ENCODE measurements at places on chromosomes 1 and 21.
A peak's percentile ranks its signal among the peaks of the same experiment; 100 is the strongest.

GRCh38 chr1:91948501-91949355 is 473 bp upstream of the BRDT start:
- no peaks in the 10 kb centered on the region for H3K36me3 ChIP-seq
- H3K27me3 ChIP-seq, result no peaks in the 10 kb centered on the region
- H3K4me1 ChIP-seq, result no peaks in the 10 kb centered on the region

GRCh38 chr1:231420299-231420958 is 1.7 kb downstream of the EGLN1 start:
- peak overlapping the region; percentile 96 for H3K27ac ChIP-seq
- H3K4me1 ChIP-seq, result peaks cover 30% of the 10 kb centered on the region
- no peaks in the 10 kb centered on the region for H3K36me3 ChIP-seq
- DNase-seq, result no peak
- peak overlapping the region; percentile 87 for H3K4me3 ChIP-seq

DNA sequence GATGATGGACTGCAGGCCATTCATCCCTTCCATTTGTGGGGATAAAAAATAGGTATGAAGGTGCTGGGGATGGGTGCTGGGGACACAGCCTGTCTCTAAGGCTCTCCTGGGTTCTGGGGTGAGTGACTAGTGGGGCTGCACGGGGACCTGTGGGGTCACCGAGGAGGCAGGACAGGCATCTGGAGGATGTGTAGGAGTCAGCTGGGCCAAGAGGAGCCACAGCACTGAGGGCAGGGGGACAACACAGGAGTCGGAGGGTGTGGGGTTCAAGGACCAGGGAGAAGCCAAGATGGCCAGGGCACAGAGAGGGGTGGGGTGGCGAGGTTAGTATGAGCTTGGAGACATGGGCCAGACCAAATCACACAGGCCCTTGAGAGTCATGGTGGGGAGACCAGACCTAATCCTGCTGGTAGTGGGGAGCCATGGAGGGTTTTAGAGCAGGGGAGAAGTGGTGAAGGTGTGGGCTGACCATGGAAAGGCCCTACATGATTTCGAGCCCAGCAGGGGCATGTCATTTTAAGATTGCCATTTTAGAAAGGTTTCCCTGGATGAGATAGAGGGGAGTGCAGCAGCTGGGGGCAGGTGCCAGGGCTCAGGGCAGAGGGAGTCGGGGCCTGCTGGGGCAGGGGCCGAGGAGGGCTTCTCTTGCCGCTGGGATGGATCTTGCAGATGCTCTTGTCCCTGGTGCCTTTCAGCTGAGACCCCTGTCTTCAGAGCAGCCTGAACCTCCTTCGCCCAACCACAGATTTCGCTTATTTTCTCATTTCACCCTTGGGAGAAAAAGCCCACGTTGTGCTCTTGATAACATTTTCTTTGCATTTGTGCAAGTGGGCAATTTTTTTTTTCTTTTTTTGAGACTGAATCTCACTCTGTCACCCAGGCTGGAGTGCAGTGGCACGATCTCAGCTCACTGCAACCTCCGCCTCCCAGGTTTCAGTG is 22.7 kb downstream of the SERINC2 start:
- H3K27ac ChIP-seq, result no peak overlapping the region
- H3K36me3 ChIP-seq, result no peaks in the 10 kb centered on the region
- no peaks in the 10 kb centered on the region for H3K4me1 ChIP-seq
- no peaks in the 10 kb centered on the region for H3K27me3 ChIP-seq

DNA sequence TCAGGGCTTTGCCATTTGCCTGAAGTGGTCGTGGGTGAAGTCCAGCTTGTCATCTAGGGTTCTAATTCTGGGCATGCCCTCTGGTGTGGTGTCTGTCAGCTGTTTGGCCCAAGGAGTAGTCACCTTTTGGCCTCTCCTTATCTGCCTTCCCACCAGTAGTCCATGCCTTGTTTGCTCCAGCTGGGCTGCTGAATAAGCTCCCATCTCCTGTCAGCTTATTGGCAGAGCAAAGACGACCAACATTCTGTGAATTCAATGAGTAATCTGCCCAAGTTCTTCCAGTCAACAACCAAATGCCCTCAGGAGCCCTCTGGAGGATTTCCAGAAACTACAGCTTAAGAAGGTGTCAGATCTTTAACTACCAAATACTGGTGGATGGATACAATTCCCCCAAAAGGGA is 7.0 kb downstream of the BCAN start:
- no peak overlapping the region for H3K27ac ChIP-seq
- H3K36me3 ChIP-seq, result no peaks in the 10 kb centered on the region
- no peak for DNase-seq
- no peaks in the 10 kb centered on the region for H3K4me1 ChIP-seq

GRCh38 chr1:109892561-109893368 is 17.9 kb upstream of the CSF1 start:
- H3K4me1 ChIP-seq, result peaks cover 6% of the 10 kb centered on the region
- no peak overlapping the region for H3K27ac ChIP-seq
- no peak overlapping the region for H3K4me3 ChIP-seq
- H3K36me3 ChIP-seq, result no peaks in the 10 kb centered on the region
- no peak for DNase-seq

DNA sequence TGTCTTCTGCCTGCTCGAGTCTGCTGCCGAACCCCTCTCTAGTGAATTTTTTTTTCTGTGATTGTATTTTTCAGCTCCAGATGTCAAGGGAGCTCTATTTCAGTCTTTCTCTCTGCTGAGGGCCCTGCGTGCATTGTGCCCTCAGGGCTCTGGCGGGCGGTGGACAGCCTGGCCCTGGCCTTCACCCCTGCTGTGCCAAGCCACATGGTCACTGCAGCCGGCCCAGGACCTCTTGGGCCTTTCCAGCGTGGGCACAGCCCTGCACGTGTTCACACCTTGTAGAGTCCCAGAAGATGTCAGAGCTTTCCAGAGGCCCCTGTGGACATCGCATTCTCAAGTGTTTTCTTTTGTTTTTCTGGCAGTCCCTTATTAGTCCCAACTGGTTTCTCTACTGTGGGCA is 55.7 kb downstream of the PCNT start:
- no peak overlapping the region for H3K27ac ChIP-seq
- no peak overlapping the region for H3K4me3 ChIP-seq
- H3K27me3 ChIP-seq, result no peaks in the 10 kb centered on the region
- no peak for DNase-seq
- H3K36me3 ChIP-seq, result no peaks in the 10 kb centered on the region

- H3K27ac ChIP-seq, result no peak overlapping the region
- no peak for DNase-seq
- H3K27me3 ChIP-seq, result no peaks in the 10 kb centered on the region
- no peaks in the 10 kb centered on the region for H3K36me3 ChIP-seq
- H3K4me1 ChIP-seq, result no peaks in the 10 kb centered on the region
These were observed 18.3 kb downstream of the CLIC6 start for GRCh38 chr21:34687065-34687464.

DNA sequence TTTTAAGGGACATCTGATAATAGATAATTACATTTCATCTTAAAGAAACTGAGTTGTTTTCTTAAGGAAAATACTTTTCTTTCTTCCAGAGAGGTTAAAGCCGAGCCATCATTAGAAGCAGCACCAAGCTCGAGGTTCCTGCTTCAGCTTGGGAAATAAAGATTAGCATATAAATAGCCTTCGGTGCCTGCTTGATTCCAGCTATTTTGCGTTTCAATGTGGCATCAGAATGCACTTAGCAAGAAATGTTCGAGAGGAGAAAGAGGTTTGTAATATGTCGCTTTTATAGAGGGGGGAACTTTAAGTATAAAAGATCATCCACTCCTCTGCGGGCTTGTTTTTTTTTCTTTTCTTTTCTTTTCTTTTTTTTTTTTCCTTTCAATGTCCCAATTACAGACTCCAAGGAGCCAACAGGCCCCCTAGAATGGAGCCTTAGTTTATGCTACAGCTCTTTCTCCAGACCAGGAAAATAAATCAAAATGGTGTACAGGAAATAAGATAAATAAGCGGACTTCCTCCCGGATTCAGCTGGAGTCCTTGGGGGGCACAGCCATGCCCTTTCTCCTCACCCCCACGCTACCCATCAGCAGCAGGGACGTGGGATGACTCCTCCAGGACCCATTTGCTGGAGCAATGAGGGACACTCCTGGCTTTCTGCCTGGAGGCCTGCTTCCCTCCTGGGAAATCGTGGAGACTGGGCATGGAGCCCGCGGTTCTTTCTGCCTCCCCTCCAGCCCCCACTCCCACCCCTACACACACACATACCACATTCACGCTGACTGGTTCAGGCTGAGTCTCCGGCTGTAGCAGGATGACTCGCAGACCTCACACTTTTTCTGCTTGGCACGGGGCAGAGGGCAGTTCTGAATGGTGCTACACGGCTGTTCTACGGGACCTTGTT is 131.6 kb downstream of the RRAGC start:
- H3K4me3 ChIP-seq, result peak overlapping the region; percentile 20
- H3K27me3 ChIP-seq, result no peaks in the 10 kb centered on the region
- peaks cover 3% of the 10 kb centered on the region for H3K4me1 ChIP-seq
- H3K27ac ChIP-seq, result no peak overlapping the region
- peak; percentile 3 for DNase-seq
- no peaks in the 10 kb centered on the region for H3K36me3 ChIP-seq

- H3K4me1 ChIP-seq, result no peaks in the 10 kb centered on the region
- H3K27me3 ChIP-seq, result no peaks in the 10 kb centered on the region
- no peak for DNase-seq
- no peaks in the 10 kb centered on the region for H3K36me3 ChIP-seq
These were observed 194.6 kb downstream of the GREM2 start for GRCh38 chr1:240417317-240417716.

- no peak overlapping the region for H3K27ac ChIP-seq
- no peaks in the 10 kb centered on the region for H3K36me3 ChIP-seq
- no peak for DNase-seq
- no peaks in the 10 kb centered on the region for H3K4me1 ChIP-seq
- H3K27me3 ChIP-seq, result no peaks in the 10 kb centered on the region
- H3K4me3 ChIP-seq, result no peak overlapping the region
These were observed 120.2 kb upstream of the KCNE2 start for GRCh38 chr21:34243562-34243961.

GRCh38 chr1:191969290-191969689 is 189.0 kb upstream of the RGS18 start:
- no peak for DNase-seq
- H3K27me3 ChIP-seq, result no peaks in the 10 kb centered on the region
- no peak overlapping the region for H3K27ac ChIP-seq
- no peaks in the 10 kb centered on the region for H3K36me3 ChIP-seq
- no peak overlapping the region for H3K4me3 ChIP-seq

- DNase-seq, result no peak
- H3K4me1 ChIP-seq, result peaks cover 17% of the 10 kb centered on the region
These were observed 3.5 kb upstream of the ARID1A start for GRCh38 chr1:26692211-26692792.

DNA sequence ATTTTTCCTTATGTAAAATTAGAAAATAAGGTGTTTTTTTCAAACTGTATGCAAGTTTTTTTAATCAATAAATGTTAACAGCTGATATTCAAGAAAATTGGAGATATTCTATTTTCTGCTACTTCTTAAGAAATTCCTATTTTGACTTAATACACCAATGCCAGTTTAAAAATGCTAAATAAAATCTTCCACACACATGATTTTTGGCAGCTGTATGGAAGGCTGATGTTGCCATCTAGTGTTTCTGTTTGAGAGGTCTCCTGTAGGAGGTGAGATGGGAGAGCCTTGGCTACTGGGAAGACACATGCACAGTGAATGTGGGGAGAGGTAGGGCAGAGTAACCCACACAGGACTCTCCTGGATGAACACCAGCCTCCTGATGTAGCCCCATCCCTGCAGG is 29.2 kb upstream of the OR2B11 start:
- H3K27ac ChIP-seq, result no peak overlapping the region
- H3K4me3 ChIP-seq, result no peak overlapping the region
- no peaks in the 10 kb centered on the region for H3K36me3 ChIP-seq
- no peak for DNase-seq
- no peaks in the 10 kb centered on the region for H3K27me3 ChIP-seq
